Left colon (tissue), 2 donors: ENCODE measurements at places on chromosomes 16 and 17. TPM values are rescaled to one million over a fixed set of nuclear protein-coding genes. Genes with fewer than 3 reads are reported as not detected.

Gene SLFN12
- total RNA-seq: 3.8 TPM

Gene TBC1D3H
- not detected for total RNA-seq

Gene PRKCB
- 3.8 TPM for total RNA-seq

Gene PMFBP1
- 6.4 TPM for total RNA-seq

Gene ARHGDIG
- total RNA-seq: 2.4 TPM

Gene OR1F1
- total RNA-seq: not detected

Gene DHRS7C
- 0.31 TPM for total RNA-seq

Gene OR4D1
- not detected for total RNA-seq

Gene ADAM11
- 0.42 TPM for total RNA-seq

Gene MPO
- total RNA-seq: not detected

Gene TBC1D3
- total RNA-seq: not detected

Gene GRB2
- total RNA-seq: 112 TPM

Gene RBBP6
- 33.3 TPM for total RNA-seq

Gene SHCBP1
- 3.1 TPM for total RNA-seq

Gene ECI1
- total RNA-seq: 132 TPM

Gene DNAAF1
- total RNA-seq: 0.34 TPM

Gene CTU2
- total RNA-seq: 9.8 TPM

Gene LIG3
- total RNA-seq: 30.2 TPM

Gene ZP2
- not detected for total RNA-seq

Gene RND2
- 1.1 TPM for total RNA-seq

Gene ALOX12B
- 0.82 TPM for total RNA-seq
